ENCODE measurements at places on chromosomes 13 and 19. TPM values are rescaled to one million over a fixed set of nuclear protein-coding genes. Genes with fewer than 3 reads are reported as not detected.

- peak; percentile 67 for DNase-seq
- no peaks in the 10 kb centered on the region for H3K36me3 ChIP-seq
- no peaks in the 10 kb centered on the region for H3K27me3 ChIP-seq
- H3K4me1 ChIP-seq: peaks cover 10% of the 10 kb centered on the region
- peak overlapping the region; percentile 31 for H3K27ac ChIP-seq
- H3K4me3 ChIP-seq: peak overlapping the region; percentile 39
Observed at GRCh38 chr13:113044391-113045114, 61.0 kb upstream of the F7 start.

- peak overlapping the region; percentile 90 for H3K4me3 ChIP-seq
- peaks cover 25% of the 10 kb centered on the region for H3K36me3 ChIP-seq
- no peaks in the 10 kb centered on the region for H3K27me3 ChIP-seq
- no peak for DNase-seq
Observed at GRCh38 chr13:52449331-52450011, 963 bp downstream of the VPS36 start.

CCDC70 gene
- 0.34 TPM for total RNA-seq

DNA sequence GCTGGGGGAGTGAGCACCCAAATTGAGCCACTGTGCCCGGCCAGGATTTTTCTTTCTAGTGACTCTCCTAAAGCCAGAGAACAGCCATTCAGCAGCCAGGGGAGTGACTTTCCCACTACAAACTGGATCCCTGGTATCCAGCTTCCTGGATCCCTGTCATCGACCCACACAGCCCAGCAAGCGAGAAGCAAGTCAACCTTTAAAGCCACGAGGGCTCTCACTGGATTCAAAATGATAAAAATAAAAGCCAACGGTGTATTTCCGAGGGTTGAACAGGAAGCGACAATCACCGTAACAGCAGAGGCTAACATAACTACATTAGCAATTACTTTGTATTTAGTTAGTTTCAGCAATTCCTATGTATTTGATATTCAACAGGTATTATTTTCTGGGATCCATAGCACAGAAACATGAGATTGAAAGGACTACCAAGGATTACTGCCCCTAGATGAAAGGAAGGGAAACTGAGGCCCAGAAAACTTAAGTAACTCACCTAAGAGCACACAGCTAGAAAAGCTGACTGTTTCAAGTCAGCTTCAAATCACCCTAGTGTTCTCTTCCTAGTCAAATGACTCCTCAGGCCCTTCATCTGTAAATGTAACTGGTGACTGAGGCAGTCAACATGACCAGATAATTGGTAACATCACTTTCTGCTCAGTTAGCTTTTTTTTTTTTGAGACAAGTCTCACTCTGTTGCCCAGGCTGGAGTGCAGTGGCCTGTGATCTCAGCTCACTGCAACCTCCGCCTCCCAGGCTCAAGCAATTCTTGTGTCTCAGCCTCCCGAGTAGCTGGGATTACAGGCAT is 2.7 kb downstream of the RFX1 start:
- DNase-seq: no peak
- no peak overlapping the region for H3K4me3 ChIP-seq
- H3K36me3 ChIP-seq: no peaks in the 10 kb centered on the region
- no peak overlapping the region for H3K27ac ChIP-seq
- peaks cover 8% of the 10 kb centered on the region for H3K4me1 ChIP-seq

GRCh38 chr19:11620553-11620952 is 23.3 kb downstream of the ZNF627 start:
- H3K27me3 ChIP-seq: peaks cover 15% of the 10 kb centered on the region
- no peak overlapping the region for H3K4me3 ChIP-seq
- no peak overlapping the region for H3K27ac ChIP-seq
- DNase-seq: no peak

RAB20 gene
- 19.3 TPM for total RNA-seq

DNA sequence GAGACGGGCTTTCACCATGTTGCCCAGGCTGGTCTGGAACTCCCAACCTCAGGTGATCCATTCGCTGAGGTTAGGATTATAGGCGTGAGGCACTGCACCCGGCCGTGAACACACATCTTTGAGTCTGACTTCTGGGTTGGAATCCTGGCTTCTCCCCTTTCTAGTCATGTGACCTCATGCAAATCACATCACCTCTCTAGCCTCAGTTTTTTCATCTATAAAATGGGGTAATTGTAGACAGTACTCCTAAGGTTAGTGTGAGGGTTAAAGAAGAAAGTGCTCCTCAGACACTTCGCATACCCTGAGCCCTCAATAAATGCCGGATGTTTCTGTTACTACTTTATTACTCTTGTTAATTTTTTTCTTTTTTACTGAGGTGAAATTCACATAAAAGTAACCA is 55.4 kb downstream of the KCNC3 start:
- H3K4me3 ChIP-seq: no peak overlapping the region
- H3K4me1 ChIP-seq: no peaks in the 10 kb centered on the region
- no peak for DNase-seq
- H3K36me3 ChIP-seq: no peaks in the 10 kb centered on the region

MYPOP gene
- total RNA-seq: 1.4 TPM

DNA sequence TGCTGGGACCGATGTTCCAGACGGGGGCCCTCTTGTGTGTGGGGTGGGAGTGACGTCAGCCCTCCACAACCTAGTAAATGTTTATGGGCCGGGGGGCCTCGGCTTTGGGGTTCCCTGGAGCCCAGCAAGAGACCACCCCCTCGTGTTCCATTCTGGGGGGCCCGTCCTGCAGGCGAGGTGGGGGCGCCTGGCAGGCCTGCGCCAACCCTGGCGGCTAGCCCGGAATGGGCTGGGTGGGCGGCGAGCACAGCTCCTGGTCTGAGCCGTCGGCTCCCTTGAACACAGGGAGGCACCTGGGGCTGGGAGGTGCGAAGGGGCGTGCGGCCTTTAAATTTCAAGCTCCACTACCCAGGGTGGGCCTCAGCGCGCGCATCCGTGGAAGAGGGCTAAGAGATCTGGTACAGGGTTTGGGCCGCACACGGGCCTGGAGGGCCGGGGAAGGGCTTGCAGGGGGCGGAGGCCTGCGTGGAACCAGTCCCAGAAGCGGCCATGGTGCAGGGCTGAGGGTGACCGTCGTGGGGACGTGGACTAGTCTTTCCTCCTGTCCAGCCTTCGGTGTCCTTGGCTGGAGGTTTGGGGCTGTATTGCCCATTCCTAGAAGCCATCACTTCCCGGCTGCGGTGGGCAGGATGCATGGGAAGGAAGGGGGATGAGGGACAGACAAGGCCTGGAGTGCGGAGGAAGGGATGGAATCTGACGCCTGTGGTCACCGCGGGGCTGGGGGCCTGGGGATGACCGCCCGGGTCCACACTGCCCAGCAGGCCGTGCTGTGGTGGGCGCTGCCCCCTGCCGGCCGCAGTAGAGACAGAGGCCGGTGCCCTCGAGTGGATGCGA is 11.4 kb downstream of the NDUFA11 start:
- peak; percentile 67 for DNase-seq
- H3K27ac ChIP-seq: no peak overlapping the region
- H3K4me1 ChIP-seq: peaks cover 35% of the 10 kb centered on the region
- H3K4me3 ChIP-seq: no peak overlapping the region

DNA sequence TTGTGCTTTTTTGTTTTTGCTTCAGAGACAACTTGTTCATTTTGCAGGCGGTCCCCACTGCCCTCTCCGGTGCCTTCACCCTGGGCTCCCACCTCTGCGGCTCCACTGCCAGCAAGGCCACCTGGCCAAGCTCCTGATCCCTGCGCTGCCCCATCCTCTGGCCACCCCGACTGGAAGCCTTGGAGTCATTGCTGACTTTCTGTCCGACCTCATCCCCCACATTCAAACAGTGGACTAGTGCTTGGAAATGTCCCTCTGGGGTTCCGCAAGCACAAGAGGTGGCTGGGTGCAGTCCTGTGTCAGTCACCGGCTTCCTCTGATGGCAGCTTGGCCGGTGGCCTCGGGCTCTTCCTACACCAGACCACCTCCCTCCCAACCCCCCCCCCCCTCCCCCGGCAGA is 17.0 kb downstream of the IL17D start:
- no peak overlapping the region for H3K4me3 ChIP-seq
- no peaks in the 10 kb centered on the region for H3K36me3 ChIP-seq
- H3K27me3 ChIP-seq: no peaks in the 10 kb centered on the region

DNA sequence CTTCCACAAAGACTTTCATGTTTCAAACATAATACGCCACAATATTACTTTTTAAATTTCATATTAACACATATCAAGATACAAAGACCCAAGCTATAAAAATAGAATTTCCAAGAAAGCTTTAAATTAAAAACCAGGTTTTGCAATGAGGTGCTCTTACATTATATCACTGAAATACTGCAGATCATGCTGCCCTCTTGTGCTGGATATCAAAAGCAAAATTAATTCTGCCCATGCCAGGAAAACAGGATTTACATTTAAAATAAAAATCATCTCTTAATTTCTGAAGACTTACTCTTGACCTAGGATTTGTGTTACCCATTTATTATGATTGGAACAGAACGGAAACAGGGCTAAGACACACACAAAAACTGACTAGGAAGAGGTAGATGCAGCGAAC is 145.0 kb downstream of the ABCC4 start:
- no peak overlapping the region for H3K27ac ChIP-seq
- no peak overlapping the region for H3K4me3 ChIP-seq
- H3K36me3 ChIP-seq: peaks cover 3% of the 10 kb centered on the region

KCNN4 gene
- 5.1 TPM for total RNA-seq

KLF1 gene
- total RNA-seq: not detected

- no peaks in the 10 kb centered on the region for H3K4me1 ChIP-seq
- no peak overlapping the region for H3K4me3 ChIP-seq
- DNase-seq: no peak
- H3K36me3 ChIP-seq: no peaks in the 10 kb centered on the region
Observed at GRCh38 chr13:65057986-65058385, 2172.2 kb downstream of the PCDH9 start.
